Neural crest cell (in vitro differentiated cells): ENCODE measurements at places on chromosomes 7 and 10. TPM values are rescaled to one million over a fixed set of nuclear protein-coding genes. Genes with fewer than 3 reads are reported as not detected.
A peak's percentile ranks its signal among the peaks of the same experiment; 100 is the strongest.

GRCh38 chr10:33073641-33074415 lies 115.8 kb upstream of the ITGB1 start:
- DNase-seq, result no peak

DNA sequence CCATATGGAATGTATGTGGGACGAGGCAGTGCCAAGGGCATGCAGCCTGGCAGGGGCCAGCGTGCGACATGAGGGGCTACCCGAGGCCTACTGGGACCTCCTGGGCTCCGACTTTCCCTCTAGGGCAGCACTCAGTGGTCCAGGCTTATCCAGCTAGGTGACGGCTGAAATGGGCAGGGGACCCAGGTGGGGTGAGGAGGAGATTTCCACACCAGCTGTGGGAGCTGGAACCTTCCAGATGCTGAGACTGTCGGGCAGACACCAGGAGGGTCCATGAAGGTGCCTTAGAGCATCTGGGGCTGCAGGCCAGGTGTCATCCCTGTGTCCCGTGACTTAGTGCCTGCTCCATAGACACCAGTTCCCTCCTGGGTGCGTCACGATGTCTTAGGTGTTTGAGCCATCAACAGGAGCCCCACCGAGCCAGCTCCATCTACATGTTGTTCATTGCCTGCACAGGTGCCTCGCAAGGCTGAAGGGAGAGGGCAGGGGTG lies 13.4 kb downstream of the ZNF316 start:
- DNase-seq, result no peak

GRCh38 chr7:95736635-95737034 lies 35.7 kb upstream of the DYNC1I1 start:
- DNase-seq, result no peak

DNA sequence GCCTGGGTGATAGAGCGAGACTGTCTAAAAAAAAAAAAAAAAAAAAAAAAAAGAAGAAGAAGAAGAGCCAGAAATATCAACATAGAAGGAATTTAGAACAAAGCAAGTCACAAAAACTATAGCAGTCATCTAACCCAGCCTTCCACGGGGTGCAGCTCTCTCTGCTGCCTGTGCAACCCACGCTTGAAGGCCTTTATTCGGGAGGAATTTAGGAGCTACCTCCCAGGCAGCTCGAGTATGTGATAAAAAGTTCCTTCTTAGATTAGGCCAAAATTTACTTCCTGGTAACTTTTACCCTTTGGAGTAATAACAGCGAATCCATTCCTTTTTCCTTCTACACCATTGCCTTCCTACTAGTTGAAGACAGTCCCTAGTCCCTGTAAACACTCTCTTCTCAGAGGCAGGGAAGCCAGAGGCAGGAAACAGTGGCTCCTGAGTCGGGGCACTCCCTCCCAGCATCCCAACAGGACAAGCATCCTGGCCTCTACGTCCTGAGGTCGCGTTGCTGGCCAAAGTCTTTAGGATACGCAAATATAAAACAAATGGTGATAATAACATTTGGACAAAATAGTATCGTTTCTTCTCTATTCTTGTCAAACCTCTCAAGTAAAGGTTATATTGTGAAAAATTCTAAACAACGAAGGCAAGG lies 109.3 kb upstream of the KMT2C start:
- DNase-seq, result no peak

GRCh38 chr10:74855439-74855838 lies 29.0 kb downstream of the KAT6B start:
- DNase-seq, result no peak

DNA sequence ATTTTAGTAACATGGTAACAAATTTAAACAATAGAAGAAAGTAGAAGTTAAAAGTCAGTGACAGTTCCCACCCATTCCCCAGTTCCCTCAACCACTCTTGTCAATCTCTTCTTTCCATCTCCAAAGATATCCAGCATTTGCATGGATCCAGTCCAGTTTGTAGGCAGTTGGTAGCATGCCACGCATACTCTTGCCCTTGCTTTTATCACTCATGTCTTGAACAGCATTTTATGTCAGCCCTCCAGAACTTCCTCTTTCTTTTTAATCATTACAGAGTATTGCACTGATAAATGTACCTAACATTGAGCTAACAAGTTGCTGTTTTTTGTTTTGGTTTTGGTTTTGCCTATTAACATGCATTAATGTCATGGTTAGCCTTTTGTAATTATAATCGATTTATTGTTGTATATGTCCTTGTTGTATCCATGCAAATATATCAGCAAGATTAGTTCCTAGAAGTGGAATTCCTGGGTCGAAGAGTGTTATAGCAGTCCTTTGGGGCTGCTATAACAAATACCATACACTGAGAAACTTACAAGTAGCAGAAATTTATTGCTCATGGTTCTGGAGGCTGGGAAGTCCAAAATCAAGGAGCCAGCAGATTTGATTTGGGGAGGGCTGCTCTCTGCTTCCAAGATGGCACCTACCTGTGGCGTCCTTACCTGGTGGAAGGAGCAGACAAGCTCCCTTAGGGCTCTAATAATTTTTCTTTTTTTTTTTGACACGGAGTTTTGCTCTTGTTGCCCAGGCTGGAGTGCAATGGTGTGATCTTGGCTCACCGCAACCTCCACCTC lies 25.7 kb downstream of the CHST3 start:
- no peak for DNase-seq

DNA sequence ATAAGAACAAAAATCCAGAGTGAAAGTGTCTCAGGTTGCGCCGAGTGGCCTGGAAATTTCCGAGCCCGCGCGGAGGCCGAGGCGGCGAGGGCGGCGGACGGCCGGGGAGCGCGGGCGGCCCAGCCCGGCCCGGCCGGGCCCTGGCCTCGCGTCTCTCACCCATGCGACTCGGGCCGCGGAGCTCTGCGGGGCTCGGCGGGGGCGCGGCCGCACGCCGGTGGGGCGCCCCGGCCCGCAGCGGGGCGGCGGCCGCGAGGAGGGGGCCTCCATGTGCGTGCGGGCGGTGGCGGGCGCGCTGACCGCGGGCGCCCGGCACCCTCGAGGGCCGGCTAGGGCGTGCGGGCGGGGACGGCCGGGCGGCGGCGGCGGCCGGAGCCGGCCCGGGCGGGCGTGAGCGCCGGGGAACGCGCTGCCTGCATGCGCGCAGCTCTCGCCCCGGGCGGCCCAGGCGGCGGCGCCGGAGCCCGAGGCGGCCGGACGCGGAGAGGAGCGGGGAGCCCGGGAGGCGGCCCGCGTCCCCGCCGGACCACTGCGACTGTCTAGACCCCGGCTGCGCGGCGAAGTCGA lies 302 bp upstream of the EN2 start:
- DNase-seq, result no peak

- no peak for DNase-seq
Measured at GRCh38 chr7:26850193-26850651, 14.2 kb downstream of the SKAP2 start.

GRCh38 chr7:17706734-17707133 lies 233.6 kb downstream of the SNX13 start:
- peak; percentile 48 for DNase-seq

- DNase-seq, result no peak
Measured at GRCh38 chr10:112374724-112375541, 1.0 kb downstream of the ACSL5 start.

The SLC26A3 gene
- total RNA-seq, result not detected in 2 replicates

The SFMBT2 gene
- 7.0 and 8.8 TPM in 2 replicates for total RNA-seq

The MAD1L1 gene
- total RNA-seq, result 49.7 and 53.8 TPM in 2 replicates

The ALOX5 gene
- not detected in 2 replicates for total RNA-seq

The PTF1A gene
- total RNA-seq, result 0.16 TPM in 1 of 2 replicates, not detected in the other

The IL15RA gene
- not detected in 2 replicates for total RNA-seq

The CFAP46 gene
- 3.7 and 4.4 TPM in 2 replicates for total RNA-seq
